Activated naive CD8-positive, alpha-beta T cell treated with anti-CD3 and anti-CD28 coated beads, Interleukin-2, amount 50 U/mL, for 24 hours (primary cell): ENCODE measurements at places on chromosomes 2 and 18.

DNA sequence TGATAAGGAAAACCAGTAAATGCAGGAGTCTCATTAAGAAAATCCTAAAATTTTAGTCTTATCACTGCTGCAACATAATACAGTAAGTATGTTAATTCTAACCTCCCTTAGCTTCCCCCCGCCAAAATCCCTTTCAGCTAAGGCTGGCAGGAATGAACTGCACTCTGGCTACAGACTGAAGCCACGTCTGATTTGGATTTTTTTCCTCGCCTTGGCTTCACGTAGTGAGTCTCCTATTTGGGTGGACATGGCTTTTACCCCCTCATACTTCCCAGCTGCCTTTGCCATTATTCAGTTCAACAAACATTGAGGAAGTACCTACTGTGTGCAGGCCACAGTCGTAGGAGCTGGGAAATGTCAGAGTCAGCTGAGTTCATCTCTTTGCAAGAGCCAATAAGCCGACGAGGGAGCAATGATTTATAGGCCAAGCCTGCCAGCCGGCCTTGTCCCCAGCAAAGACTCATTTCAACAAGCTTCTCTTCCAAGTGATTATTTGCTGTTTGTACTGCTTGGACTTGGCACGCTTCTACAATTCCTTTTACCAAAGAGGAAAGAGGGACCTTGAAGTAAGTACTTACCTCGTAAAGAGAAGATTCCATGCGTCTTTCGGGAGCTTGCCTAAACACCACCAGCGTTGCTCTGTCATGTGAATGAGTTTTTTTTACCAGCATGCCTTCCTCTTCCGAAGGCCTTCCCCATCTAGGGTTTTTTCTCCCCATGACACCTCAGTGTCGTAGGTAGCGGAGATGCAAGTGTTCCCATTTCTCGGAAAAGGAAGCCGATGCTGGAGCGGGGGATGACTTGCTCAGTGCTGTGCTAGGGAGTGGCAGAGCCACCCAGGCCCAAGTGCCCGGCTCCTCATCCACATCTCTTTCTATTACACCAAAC, 138.6 kb downstream of the KLHL29 start:
- no peak for DNase-seq

DNA sequence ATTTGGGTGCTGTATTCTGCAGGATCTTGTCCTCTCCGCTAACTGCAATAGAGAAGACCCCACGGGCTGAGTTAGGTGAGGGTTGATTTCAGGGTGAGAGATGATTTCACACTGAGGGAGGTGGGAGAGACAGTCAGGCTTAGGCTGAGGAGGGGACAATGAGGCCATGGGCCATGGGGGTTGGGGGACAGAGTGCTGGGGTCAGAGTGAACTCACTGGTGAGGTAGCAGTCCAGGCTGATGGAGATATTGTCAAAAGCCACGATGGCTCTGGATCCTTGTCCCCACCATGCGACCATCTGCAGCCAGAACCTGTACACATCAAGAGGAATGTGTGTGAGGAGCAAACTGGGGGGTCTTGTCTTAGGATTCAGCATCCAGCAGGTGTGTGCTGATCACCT, 160.0 kb downstream of the CLIP4 start:
- DNase-seq = no peak

- no peak for DNase-seq
Observed at GRCh38 chr2:106892048-106892447, 6.1 kb upstream of the ST6GAL2 start.

- DNase-seq = no peak
Observed at GRCh38 chr2:187435756-187436155, 12.3 kb downstream of the CALCRL start.

DNA sequence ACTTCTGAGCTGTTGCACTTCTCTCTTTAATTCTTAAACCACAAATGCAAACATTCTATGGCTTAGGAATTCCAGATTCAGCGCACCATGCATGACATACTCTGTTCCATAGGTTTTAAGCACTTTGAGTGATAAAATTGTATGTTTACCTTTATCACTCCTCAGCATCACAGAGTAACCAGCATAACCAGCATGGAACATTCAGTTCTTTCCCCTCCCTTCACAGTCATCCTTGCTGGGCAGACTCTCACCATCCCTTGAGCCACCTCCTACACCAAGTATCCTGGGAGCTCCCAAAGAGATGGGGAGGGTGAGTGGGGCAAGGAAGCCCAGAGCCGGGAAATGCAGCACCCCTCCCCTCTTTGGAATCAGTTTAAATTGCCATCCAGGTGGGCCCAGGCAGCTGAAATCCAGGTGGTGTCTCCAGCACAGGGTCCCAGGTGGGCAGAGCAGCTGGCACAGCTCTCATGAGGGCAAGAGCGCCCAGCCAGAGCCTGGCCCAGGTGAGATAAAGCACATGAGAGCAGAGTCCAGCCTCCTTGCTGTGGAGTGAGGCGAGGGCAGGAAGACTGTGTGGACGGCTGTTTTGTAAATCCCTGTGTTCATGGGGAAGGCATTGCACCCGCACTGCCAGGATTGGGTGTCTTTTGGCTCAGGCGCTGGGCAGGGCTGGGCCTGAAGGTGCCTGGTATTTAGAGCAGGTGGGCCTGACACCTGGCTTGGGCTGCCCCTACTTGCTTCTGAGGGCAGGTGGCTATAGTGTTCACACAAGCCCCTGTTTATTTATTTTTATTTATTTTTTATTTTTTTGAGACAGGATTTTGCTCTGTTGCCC, 36.8 kb downstream of the LAMA3 start:
- no peak for DNase-seq

DNA sequence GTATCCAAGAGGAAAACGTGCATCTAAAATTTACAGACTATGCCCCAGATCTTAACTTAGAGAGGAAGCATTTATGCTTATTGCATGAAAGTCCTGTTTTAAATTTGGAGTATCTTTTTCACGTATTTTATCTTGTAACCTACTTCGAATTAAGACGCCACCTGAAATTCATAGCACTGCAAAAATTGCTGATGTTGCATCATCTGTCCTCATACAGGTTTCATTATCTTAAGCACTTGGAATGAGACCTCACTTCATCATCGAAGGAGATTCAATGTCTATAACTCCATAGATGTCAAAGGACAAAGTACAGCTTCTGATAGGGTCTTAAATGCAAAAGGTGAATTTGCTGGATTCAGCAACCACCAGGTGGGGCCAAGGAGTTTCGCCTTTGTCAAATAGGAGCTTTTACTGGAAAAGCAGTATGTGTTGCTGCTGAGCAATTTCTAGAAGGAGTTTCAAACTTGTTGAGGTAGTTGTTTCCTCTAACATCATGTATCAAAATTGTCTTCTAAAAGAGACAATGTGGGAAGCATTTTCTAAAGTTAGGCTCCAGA, 106.4 kb upstream of the CCDC85A start:
- no peak for DNase-seq

- DNase-seq = no peak
Observed at GRCh38 chr2:167844714-167845530, 402.5 kb downstream of the STK39 start.

GRCh38 chr2:118852605-118853128, 5.2 kb upstream of the EN1 start:
- peak; percentile 10 for DNase-seq

DNA sequence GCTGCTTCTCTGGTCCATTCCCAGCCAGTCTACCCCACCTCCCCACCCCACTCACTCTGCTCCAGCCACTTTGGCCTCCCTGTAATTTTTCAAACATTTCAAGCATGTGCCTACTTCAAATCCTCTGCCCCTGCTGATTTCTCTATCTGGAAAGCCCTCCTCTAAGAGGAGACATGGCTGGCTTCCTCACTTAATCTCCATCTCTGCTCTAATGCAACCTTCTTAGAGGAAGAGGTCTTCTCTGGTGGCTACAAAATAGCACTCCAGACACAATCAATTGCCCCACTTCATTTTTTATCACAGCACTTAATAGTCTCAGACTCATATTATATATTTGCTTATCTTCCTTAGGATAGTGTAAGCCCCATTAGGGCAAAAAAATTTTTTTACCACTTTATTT, 161.1 kb upstream of the SLC39A10 start:
- no peak for DNase-seq

DNA sequence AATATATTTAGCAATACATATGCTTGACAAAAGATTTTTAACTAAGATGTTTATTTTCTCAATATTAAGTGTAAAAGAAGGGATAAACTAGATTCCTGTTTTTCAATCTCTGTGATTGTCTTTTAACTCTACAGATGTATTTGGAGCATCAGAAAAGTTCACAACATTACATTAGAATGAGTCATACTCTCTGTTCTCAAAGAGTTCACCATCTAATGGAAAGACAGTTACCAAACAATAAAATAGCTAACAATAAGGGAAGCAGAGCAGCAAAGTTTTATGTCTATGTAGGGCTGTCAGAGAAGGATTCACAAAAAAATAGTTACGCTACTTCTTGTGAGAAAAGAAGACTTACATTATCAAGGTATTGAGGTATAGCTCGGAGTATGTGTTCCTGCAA, 109.2 kb upstream of the MAP2 start:
- DNase-seq = no peak

DNA sequence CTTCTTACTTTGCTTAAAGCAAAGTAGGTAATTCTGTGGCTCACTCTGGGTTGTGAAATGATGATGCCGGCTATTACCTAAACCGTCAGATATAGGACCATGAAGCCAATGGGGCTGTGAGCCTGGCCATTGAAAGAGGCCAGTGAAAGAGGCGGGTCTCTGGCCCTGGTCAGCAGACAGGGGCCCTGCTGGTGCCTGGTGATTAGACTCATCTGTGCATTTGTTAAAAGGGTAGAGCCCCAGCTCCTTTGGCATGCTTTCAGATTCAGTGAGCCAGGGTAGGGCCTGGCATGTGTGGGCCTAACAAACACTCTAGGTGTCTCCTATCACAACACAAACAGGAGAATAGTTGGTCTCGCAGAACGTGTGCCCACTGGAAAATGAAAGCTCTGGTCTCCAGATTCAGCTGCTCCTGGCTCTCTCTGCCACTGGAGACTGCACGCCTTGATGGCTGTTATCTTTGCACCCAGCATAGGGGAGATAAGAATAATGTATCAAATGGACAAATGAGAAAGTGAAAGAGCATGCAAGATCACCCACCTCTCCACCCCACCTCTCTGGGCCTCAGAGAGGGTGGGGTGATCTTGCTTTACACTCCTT, 6.9 kb downstream of the LRRC30 start:
- DNase-seq = no peak

GRCh38 chr2:183718246-183718645, 594.0 kb downstream of the NUP35 start:
- DNase-seq = no peak

DNA sequence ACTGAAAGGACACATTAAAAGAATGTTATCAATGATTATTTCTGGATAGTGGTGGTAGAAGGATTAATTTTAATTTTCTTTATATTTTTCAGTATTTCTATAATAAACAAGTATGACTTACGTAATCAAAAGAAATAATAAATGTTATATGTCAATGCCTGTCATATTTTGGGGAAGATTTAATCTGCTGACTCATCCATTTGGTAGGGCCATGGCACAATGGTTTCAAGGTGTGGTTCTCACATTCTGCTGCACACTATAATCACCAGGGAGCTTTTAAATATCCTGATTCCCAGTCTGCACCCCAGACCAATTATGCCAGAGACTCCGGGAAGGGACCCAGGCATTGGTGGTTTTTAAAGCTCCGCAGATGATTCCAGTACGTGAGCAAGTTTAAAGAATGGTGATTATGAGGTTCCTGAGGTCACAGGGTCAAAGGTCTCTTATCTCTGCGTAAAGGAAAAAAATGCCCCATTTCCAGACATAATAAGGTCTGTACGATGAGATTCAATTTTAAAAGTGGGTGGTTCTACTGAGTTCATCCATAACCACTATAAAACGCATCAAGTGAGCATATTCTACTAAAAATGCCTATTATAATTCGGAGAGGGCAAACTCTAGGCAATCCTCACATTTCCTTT, 27.2 kb downstream of the WIPF1 start:
- DNase-seq = no peak

DNA sequence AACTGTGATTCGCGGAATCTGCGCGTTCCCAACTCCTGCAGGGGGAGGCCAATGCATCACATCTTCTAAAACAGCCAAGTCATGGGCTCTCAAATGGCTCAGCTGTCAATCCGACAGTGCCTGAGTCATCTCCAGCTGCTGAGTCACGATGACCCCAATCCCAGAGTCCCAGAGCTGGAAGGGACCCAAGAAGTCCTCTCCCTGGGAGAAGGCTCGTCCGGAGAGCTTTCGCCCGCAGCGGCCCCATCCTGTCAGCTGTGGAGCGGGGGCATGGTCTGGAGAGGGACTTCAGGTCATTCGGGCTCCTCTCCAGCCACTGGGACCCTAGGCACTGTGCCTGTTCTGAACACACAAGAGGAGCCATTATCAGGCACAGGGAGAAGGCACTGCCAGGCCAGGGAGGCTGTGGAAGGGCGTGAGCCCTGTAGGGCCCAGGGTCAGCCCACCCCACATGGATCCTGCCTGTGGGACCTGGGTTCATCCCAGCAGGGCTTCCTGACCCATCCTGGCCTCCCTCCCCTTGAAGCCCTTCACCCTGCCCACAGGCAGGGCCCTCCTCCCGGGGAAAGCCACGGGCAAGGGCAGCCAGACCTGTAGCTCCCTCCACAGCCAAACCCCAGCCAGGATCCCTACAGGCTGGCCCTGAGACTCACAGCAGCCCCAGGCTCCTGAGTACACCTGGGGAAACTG, 47.6 kb upstream of the GPC1 start:
- DNase-seq = no peak

DNA sequence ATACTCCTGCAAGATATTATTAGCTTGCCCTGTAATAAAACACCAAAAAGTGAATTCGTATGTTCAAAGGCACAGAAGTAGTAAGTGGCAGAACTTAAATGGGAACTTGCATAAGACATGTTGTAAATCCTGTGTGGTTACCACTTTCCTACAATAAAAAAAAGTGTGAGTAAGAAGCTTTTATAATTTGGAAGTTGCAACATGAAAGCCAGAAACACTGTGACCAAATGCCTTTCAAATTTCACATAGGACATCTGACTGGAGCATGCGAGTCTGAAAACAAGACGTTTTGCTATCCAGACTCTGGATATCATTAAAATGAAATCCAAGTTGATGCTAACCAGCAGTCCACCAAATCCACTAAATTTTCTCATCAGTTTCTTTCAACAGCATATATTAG, 886.2 kb upstream of the NRXN1 start:
- no peak for DNase-seq

GRCh38 chr18:35076135-35076924, 35.1 kb downstream of the MAPRE2 start:
- no peak for DNase-seq

DNA sequence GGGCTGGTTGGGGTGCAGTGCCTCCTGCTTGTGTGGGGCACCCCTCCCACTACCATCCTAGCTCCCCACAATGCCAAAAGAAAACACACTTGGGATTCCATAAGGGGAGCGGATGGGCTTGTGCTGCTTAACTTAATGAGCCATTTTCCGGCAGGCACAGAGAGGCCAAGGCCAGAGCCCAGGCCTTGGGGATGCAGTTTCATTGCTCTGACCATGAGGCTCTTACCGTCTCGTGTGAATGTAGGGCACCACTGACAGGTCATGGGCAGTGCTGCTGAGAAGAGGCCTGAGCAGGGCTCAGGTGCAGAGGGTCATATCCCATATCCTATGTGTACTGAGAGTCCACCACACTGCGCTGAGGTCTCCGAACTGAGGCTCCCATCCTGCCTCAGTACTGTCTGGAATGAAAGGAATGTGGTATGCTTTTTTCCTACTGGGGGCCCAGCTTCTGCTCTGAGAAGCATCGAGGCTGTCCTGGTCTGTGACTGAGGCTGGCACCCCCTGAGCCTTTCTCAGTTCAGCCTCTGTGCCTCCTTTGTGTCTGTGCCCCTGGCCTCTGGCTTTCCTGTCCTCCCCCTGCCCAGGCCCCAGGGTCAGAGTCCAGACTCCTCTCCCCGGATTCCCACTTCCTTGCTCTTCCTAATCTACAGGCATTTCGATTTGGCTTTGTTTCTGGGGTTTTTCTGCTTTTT, 45.2 kb upstream of the MAPRE3 start:
- no peak for DNase-seq
